CD4-positive, alpha-beta T cell treated with Interleukin-6 for 4 hours (primary cell): ENCODE measurements at places on chromosomes 5 and 9.

GRCh38 chr5:107329850-107330249, 340.9 kb downstream of the EFNA5 start:
- DNase-seq = no peak

DNA sequence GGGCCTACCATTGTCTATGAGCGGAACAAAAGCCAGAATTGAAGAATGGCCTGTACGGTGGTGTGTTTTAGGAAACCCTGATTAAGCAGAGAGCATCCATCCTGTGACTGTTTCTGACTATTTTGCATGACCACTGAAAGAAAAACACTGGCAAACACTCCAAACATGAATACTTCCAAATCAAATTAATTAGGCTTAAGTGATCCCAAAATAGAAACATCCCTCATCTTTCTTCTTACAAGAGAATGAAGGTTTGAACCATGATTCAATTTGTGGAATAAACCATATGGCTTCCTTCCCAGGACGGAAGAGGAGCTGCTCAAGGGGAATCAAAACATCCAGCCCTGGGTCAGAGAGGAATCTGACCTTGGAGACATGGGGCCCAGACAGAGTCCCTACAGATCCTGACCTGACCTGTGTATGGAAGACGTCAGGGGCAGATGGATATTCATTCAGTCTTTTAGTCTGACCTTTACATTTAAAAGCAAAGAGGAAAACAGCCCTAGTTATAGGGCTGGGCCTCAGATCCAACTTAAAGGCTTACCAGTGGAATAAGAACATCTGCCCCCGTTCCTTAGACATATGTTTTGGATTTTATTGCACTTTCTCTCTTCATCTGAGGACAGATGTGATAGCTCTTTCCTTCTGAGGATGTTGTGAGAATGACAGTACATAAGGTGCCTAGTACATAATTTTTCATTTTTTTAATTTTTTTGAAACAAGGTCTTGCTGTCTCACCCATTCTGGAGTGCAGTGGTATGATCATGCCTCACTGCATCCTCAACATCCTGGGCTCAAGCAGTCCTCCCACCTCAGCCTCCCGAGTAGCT, 17.6 kb upstream of the RECK start:
- DNase-seq = no peak

GRCh38 chr9:134132208-134132870, 3.5 kb upstream of the WDR5 start:
- DNase-seq = no peak

GRCh38 chr5:55923177-55923771, 71.5 kb downstream of the IL6ST start:
- peak; percentile 36 for DNase-seq

- DNase-seq = no peak
Observed at GRCh38 chr5:146754621-146755020, 123.9 kb downstream of the PPP2R2B start.

DNA sequence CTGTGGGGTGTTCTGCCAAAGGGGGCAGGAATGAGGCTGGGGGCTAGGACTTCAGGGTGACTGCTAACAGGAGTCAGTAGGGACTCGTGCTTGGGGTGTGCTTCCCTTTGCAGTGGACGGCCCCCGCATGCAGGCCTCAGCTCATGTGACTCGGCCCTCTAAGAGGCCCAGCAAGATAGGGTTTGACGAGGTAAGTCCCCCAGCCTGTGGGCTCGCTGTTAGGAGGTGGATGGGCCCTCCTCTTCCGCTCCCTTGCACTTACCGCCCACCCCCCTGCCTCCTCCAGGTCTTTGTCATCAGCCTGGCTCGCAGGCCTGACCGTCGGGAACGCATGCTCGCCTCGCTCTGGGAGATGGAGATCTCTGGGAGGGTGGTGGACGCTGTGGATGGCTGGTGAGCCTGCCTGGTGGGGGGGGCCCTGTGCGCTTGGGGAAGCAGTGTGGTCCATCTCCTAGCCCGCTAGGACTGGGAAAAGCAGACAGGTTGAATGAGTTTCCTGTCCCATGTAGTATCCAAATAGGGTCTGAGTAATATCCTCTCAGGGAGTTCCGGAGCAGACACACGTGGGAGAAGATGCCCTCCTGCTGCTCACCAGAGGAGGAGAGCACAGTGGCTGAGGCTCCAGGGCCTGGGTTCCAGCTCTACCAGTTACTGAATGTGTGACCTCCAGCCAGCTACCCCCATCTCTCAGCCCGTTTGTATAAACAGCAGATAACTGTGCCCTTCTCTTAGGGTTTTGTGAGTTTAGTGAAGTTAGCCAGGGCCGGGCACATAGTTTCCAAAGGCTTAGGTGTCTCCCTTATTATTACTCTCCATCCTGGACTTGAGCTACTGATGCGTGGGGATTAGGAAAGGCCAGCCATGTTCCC, 8.2 kb downstream of the CERCAM start:
- DNase-seq = no peak
